ENCODE measurements at places on chromosomes 4 and X.
A peak's percentile ranks its signal among the peaks of the same experiment; 100 is the strongest.

GRCh38 chr4:53907772-53908171 is 156.6 kb downstream of the CHIC2 start:
- DNase-seq = no peak

GRCh38 chr4:5050520-5051277 is 581 bp upstream of the STK32B start:
- no peak for DNase-seq

GRCh38 chr4:153418558-153418957 is 47.6 kb upstream of the TMEM131L start:
- no peak for DNase-seq

DNA sequence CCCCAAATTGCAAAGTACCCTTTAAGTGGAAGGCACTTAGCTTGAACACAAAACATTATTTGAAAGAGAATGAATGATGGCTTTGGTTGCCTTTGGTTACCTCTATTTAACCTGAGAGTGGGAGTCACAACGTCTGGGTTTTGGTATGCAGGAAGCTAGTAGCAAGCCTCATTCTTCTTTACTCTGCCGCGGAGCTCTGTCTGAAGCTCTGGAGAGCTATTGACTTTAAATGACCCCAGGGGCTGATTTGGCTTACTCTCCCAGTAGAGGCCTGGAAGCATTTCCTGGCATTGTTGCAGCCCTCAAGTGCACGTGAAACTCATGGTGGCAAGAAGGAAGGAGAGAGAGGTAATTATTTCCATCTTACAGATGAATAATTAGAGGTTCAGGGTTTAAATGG is 81.8 kb upstream of the MAGEA4 start:
- DNase-seq = no peak

DNA sequence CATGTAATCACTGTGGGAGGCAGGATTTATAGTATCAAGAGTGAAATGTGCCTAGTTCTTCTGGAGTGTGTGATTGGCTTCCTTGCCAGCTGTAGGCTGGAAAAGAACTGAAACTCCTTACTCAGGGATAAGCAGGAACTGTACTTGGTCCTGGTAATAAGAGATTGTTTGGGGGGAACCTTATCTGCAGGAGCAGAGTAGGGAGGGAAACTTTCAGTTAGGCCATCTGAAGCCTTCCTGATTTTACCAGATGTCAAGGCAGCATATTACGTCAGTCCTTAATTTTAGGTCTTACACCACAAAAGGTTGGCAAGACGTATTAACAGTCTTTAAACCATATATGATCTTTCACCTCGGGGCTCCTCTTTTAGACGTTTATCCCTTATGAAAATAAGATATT is 231.5 kb upstream of the FMR1 start:
- DNase-seq = no peak

DNA sequence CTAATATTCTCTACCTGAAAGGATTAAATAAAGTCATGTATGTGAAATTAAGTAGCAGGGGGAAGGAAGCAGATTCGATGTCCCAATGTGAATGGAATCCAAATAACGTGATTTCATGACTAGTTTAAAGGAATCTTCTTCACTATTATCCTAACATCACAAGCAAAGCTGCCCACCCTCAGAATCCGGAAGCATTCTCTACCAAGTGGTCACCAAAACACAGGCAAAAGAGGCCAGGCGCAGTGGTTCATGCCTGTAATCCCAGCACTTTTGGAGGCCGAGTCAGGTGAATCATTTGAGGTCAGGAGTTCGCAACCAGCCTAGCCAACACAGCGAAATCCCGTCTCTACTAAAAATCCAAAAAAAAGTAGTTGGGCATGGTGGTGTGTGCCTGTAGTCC is 212.9 kb downstream of the LDB2 start:
- DNase-seq = no peak

DNA sequence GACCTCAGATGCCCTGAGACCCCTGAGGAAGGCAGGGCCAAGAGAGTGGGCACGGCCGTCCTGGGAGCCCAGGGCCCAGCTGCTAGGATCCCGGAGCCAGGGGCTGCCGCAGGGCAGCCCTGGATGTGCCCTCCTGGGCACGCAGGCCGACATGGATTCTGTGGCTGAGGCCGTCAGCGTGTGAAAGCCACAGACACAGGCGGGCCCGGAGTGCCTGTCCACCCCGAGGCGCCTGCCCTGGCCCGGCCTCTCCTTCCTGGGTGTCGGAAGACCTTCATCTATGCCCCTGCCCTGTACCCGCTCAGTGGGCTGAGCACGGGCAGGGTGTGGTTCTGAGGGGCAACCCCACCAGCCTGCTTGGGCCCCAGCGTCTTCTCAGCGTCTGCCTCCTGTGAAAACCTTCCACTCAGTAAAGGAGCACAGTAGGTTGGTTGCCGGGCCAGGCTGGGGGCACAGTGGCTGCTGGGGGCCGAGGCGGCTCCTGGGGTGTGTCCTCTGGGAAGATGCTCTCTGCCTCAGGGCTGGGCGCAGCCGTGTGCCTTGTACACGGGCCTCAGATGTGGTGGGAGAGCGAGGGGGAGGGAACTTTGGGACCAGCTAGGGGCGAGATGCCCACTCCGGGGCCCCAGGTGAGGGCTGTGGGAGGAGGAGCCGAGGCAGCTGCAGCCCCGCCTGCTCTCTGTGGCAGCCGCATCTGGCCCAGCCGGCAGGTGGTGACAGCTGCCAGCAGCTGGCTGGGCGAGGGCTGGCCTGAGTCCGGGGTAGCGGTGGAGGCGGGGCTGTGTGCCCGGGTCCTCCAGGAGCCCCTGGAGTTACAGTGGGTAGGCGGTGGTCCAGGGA is 20.8 kb downstream of the FGFRL1 start:
- no peak for DNase-seq

GRCh38 chrX:50586407-50586806 is 115.8 kb upstream of the DGKK start:
- DNase-seq = no peak

DNA sequence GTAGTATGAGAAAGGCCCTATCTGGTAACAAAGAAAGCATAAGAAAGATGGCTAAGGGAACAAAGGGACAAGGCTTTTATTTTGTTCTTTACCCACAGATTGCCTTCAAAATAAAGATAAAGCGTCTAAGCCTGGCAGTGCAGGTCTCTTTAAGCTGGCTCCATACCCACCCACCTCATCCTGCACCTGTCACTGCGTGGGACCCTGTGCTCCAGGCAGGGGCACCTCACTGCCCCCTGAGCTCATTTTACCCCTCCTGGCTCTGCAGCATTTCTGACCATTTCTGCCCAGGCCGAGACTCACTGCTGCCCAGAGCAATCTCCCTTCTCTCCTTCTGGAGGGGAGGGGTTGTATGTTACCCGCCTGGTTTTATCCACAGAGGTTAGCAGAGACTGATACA is 1.7 kb upstream of the CYP4V2 start:
- no peak for DNase-seq

GRCh38 chr4:78556665-78557064 is 5.1 kb downstream of the ANXA3 start:
- DNase-seq = no peak

GRCh38 chr4:23070848-23071570 is 378.3 kb downstream of the GBA3 start:
- no peak for DNase-seq

DNA sequence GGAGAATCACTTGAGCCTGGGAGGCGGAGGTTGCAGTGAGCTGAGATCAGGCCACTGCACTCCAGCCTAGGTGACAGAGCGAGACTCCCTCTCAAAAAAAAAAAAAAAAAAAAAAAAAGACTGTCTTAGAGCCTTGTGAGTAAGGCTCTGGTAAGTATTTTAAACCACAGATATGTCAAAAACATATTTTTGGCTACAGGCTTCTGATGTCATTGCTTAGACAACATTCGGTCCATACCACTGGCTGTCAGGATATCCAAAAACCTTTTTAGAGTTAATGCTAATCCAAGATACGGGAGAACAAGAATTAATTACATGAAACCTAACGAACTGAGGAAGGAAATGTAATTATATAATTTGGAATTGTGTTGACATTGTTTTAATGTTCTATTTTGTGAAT is 999.5 kb upstream of the PABPC4L start:
- no peak for DNase-seq

DNA sequence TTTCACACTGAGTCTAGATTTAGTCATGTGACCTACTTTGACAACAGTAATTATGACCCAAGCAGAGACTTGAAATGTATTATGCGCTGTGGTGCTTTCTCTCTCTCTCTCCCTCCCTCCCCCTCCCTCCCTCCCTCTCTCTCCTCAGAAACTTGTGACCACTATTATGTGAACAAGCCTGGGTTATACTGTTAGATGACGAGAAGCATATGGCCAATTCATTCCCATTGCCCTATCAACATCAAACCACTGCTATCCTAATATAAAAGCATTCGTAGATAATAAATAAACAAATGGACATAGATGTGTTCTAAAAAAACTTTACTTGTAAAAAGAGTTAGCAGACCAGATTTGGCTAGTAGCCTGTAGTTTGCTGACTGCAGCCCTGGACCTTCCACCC is 18.2 kb downstream of the FTHL17 start:
- no peak for DNase-seq

- DNase-seq = no peak
These were observed at the start of gene EGF for GRCh38 chr4:109912706-109913595. EGF (plus strand) TSS chr4:109912883; CDS start chr4:109913336, 453 bp downstream.

- no peak for DNase-seq
These were observed 38.0 kb downstream of the CTBP1 start for GRCh38 chr4:1210971-1211370.

- DNase-seq = no peak
These were observed 96.1 kb downstream of the FRYL start for GRCh38 chr4:48683784-48684666.

DNA sequence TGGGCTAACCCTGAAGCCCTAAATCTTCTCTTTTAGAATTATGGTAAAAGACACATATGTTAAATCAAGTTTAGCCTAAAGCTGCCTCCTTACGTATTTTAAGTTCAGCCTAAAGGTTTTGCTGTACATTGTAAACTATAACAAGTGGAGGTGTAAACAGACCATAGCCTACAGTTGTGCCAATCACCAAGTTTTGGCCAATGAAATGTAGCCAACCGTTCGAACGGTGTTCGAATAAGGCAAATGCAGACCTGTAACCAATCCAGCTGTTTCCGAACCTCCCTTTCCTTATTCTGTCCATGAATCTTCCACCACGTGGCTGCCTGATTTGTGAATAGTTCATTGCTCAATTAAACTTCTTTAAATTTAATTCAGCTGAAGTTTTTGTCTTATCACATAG is 52.1 kb upstream of the TBC1D9 start:
- DNase-seq = no peak

DNA sequence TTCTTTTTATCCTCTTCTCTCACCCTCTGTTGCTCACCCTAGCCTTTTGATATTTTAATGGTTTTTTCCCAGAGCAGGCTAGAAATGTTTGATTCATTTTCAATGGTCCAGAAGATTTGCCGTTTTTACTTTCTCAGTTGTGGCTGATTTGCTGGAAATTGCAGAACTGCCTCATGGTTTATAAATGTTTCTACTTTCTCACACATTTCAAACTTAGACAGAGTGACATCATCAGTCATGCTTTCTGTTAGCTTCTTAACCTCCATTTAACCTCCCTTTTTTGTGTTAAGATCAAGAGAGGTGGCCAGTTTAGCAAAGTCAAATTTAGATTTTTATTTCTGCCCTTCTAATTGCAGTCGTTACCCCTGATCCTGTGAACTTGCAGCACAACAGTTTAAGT is 8.7 kb downstream of the RXFP1 start:
- DNase-seq = no peak

- DNase-seq = no peak
These were observed 8.9 kb downstream of the GPR174 start for GRCh38 chrX:79153348-79153747.

DNA sequence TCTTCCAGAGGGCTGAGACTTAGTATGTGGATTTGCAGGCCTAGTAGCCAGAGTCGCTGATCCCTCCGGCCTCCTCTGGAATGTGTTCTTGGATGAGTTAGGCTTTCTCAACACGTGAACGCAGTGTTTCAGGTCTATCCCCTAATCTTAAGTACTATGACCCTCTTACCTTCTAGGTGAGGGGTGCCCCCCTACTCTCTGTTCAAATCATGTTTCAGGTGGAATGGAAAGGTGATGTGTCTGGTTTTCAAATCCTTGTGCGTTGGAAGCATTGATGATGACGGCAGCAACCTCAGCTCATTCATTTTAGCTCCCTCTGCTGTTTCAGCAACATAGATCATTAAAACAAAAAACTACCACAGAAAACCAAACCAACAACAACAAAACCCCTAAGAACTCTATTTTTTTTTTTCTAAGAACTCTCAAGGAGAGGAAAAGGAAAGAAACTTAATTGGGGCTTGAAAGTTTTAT is 56.4 kb downstream of the RWDD4 start:
- no peak for DNase-seq

GRCh38 chr4:26424153-26424552 is 66.1 kb downstream of the CCKAR start:
- no peak for DNase-seq

DNA sequence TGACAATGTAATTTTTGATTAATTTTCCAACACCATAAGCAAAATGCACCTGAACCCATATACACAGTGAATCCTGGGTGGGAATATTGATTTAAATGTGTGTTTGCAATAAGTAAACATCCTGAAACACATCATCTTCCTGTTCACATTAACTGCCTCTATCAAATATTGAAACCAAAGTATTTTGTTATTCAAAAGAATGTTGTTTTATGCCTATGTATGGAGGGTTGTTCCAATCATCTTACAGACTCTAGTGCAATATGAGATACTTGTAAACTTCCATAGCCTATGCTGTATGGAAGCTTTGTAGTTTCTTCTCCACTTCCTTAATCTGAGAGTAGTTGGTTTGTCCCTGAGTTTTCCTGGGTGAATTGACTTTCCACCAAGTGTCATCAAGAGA is 105.4 kb upstream of the SLC7A11 start:
- DNase-seq = no peak

DNA sequence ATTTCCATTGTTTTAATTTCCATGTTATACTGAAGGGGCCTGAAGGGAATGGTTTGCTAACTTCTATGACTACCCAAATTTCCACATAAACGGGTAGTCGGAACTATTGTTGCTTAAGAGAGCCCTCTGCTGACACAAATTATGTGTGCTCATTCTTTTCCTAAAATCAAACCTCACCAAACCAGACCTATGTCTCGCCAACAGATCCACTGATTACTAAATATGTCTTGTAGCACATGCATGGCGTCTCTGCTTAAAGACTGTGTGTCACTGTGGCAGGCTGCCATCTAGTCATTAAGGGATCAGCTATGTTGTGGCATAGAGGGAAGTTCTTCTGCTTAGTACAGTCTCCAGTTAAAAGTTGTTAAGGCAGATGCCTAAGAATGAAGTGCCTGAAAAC is 25.1 kb downstream of the PIR start:
- DNase-seq = no peak

DNA sequence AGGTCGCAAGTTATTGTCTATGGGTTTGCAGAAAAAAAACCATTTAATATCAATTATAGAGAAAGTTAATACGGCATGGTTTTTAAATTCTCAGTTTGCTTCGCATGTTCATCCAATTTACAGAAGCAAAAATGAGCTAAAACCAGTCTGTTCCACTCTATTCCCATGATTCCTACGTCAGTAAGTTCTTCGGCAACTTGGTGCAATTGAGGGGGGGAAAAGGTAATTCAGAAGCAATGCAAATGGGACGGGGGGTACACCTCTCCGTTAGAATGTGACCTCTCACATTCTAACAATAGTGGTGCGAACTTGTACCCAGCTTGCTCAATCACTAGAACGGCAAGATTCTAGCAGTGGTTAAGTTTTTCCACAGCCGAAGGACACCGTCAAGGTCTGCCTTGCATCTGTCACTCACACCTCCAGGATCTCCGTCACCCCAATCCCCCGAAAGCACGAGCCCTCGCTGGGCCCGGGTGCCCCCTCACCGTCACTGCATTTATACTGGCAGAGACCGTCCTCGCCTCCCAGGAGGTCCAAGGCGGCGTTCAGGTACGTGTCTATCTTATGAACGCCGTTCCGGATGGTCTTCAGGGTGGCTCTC is 653 bp downstream of the PLA2G12A start:
- peak; percentile 9 for DNase-seq

GRCh38 chr4:4613641-4614286 is 71.9 kb upstream of the STX18 start:
- DNase-seq = no peak

Data from stimulated activated CD8-positive, alpha-beta memory T cell treated with anti-CD3 and anti-CD28 coated beads, Interleukin-4, amount 100 ng/mL, for 4 hours (primary cell).